C1 segment of cervical spinal cord (tissue), 14 donors: ENCODE measurements at places on chromosomes 2 and 18.

- no peak for DNase-seq
Observed at GRCh38 chr2:119364798-119365197, 1.8 kb downstream of the C2orf76 start.

DNA sequence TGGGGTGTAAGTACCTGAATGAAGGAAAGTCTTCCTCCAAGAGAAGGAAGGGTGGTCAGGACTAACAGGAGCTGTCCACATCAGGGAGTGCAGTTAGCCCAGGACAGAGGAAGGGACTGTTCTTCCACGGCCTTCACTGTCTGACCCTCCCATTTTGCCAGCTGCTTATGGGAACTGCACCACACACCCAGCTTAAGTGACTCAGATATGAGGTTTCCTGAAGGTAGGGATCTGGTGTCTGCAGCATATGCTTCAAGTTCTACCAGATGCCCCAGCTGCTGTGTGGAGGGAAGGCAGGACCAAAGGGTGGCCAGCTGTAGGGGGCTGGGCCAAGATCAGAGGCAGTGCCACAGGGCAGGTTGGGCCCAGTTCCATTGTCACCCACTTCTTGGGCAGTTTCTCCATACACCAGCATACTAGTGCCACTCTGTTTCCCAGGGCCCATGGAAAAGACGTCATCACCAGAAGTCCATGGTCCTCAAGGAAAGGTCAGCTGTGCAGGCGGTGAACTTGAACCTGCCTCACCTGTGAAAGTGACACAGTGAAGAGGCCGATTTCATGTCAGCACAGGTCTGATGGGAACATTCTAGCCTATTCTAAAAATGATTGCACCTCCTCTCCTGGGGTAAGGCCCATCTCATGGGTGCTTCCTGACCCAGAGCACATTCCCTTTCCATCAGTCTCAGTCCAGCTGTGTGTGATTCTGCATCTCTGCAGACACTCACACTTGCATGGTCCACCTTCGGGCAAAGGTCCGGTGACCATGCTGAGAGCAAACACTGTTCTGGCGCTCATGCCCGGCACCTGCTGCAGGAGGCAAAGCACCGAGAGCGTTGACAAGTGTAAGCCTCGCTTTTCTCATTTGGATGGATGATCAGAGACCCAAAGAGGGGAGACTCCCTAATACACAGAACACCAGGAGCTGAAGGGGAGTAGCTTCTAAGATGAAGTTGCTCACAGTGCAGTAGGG, 68.0 kb downstream of the ACAA2 start:
- no peak for DNase-seq

DNA sequence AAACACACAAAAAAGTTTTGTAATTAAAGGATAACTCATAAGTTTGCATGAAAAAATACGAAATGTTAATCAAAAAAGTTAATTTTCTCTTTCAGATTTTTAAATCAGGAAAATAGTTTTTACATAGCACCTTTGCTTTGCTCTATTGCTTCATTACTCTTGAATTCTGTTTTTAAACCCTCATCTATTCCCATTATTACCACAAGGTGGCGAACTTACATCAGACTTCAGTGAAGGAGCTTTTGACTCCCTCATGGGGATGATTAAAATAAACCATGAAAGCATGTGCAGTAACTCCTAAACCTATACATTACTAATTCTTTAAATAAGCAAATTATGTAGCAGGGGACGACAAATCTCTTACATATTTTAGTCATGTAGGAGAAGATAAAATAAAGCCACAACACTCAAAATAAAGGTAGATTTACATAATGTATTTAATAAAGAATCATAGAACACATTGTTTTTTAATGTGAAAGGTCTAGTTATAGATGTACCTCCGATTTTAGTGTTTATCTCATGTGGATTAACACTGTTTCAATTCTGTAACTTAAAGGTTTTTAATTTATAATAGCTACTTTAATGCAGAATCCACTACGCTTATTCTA, 105.2 kb downstream of the NETO1 start:
- DNase-seq, result no peak

- DNase-seq, result no peak
Observed at GRCh38 chr2:70714141-70714905, 53.7 kb downstream of the ADD2 start.

GRCh38 chr2:167504695-167505094, 616.4 kb downstream of the XIRP2 start:
- no peak for DNase-seq

DNA sequence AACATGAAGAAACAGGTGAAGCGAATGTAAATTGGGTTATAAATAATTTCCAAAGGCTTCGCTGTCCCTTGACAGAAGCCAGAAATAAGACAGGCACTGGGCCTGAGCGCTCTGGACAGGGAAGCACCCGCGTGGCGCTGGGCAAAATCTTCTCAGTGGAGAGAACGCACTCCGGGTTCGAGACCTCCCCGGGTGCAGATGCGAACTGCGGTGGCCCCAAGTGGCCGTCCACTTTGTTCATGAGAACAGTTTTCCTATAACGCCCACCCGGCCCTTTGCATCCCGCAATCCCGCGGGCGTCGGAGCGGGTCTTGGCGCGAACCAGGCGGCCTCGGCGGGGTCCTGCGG, 651 bp upstream of the DPYSL5 start:
- no peak for DNase-seq

GRCh38 chr2:174752403-174753037, 11.8 kb downstream of the CHRNA1 start:
- no peak for DNase-seq

DNA sequence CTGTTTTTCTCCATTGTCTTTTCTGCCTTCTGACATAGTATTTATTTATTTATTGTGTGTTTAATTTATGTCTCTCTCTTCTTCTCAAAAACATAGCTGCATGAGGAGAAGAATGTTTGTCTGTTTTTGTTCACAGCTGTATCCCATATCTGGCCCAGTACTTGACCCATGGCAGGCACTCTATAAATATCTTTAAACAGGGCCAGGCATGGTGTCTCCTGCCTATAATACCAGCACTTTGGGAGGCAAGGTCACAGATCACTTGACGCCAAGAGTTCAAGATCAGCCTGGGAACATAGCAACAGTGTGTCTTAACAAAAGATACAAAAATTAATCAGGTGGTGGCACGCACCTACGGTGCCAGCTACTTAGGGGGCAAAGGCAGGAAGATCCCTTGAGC, 361.3 kb upstream of the KLHL29 start:
- DNase-seq, result no peak

DNA sequence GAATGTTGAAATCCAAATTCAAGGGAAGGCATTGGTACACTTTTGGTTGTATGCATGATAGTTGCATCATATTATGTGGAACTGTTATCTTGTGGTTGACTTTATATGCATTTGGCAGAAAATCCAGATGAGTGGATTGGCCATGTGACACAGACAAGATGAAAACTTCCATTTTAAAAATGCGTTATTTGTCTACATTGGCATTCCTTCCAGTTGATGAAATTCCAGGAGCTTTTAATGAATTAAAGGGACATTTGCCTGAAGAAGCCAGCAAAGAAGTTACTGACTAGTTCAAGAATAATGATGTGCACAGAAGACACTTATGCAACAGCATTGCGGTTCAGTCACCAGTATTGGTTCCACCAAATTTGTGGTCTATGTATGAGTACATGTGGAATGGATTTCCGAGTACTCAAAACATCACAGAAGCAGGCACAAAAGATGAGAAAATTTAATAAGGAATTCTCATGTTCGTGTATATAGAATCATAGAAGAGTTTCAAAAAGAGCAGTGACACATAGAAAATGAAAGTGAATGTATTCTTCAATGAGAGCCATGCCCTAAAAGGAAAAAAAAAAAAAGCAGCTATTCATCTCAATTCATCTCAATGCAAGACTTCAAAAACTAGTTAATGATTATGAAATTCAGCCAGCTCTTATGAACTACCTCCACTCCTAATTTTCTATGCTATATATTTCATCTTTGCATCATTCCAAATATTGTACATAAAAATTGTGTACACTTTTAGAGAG, 232.1 kb downstream of the RBM43 start:
- no peak for DNase-seq

- no peak for DNase-seq
Observed at GRCh38 chr2:62806231-62806630, 100.7 kb downstream of the EHBP1 start.

DNA sequence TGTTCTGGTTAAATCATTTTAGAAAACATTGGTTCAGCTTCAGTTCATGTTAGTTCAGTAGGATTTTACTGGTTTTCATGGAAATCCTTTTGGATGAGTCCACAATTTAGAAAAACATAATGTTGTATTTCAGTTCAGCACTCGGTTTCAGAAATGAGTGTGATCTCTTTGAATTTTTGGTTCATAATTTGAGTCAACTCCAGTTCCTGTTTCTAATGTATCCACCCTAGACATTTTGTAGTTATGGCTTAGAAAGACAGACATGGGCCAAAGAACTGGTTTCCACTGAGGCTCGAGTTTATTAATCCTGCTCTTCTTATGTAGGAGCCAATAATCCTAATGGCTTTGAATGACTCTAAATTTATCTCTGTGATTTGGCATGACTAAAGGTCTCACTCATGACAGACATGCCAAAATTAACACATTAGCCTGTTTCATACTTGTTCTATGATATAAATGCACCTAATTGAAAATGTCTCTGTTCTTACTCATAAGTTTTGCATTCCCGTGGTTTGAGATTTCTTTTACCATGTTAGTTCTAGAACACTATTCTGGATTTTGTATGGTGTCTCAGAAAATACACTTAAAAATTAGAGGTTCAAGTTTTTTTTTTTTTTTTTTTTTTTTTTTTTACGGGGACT, 82.3 kb upstream of the SPRED2 start:
- no peak for DNase-seq

- no peak for DNase-seq
Observed at GRCh38 chr18:650428-650858, 7.0 kb upstream of the TYMS start.

GRCh38 chr2:173164396-173164795, 88.8 kb downstream of the MAP3K20 start:
- DNase-seq, result no peak

GRCh38 chr2:233980955-233981561, 63.9 kb downstream of the TRPM8 start:
- no peak for DNase-seq

GRCh38 chr2:197205585-197206215, 104.9 kb downstream of the ANKRD44 start:
- DNase-seq, result no peak
